CD4-positive, alpha-beta T cell treated with Interferon alpha-2 for 1 hour (primary cell): ENCODE measurements at places on chromosomes 6 and 20.

- no peak for DNase-seq
Observed at GRCh38 chr6:89222712-89223039, 5.5 kb upstream of the GABRR1 start.

DNA sequence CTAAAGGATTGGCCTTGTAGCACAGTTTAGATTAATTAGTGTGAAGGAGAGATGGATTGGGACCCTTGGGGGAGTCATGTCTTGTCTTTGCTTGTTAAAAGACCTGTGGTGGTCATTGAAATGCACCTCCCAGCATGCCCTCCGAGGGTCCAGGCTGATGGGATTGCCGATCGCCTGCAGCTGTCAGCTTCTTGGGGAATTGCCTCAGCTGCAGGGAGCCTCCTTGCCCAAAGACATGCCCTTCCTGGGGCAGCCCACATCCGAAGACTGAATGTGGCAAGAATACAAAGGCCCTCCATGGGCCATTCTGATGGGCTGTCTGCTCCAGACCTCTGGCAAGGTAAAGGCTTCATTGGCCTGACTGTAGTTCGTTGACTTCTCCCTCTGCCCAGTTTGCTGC, 150.7 kb downstream of the FARS2 start:
- no peak for DNase-seq

DNA sequence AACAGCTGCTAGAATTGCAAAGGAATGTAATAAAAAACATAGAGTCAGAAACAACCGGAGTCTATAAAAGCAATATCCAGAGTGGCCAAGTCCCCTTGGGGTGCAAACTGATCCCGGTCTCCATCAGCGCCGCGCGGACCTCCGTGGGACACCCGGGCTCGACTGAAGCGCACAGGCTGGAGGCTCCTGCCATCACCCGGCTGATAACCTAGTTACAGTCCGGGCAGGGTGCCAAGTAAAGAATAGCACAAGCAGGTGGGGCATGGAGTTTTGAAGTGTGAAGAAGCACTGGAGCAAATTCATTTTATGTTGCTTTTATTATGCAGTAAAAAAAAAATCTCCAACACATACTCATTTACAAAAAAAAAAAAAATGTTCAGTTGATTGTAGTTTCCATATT, 205.1 kb upstream of the GMDS start:
- DNase-seq = no peak

- DNase-seq = peak; percentile 39
Observed at GRCh38 chr6:131807644-131808459, at the start of gene ENPP1. TSS of gene ENPP1 (plus strand) at chr6:131808020. CDS start at chr6:131808036, 16 bp downstream.

DNA sequence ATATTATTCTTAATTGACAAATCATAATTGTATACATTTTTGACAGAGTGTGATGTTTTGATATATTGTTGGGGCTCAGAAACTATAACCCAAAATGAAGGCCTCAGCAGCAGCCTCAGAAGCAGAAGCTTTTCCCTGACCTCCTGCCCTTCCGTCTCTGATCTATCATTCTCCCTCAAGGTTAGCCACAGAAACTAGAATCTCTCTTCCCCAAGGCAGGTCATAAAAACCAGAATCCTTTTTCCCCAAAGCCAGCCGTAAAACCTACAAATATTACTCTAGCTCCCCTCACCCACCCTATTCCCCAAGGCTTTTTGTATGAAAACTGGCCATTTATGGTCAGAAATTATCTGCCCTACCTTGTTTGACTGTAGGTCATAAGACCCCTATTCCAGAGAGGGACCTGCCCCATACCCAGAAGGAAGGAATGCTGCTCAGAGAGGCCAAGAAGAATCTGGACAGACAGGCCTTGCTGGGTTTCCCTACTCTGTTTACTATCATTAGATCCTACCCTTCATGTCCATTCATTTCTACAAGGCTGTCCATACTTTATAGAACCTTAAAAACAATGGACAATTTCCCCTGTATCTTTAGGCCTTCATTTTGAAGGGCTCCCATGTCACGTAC, 14.5 kb downstream of the OR2B2 start:
- no peak for DNase-seq

GRCh38 chr6:73509851-73510250, 11.0 kb downstream of the EEF1A1 start:
- DNase-seq = no peak

- no peak for DNase-seq
Observed at GRCh38 chr6:112320561-112321318, 26.4 kb upstream of the RFPL4B start.

GRCh38 chr20:2972126-2972525, 71.3 kb upstream of the GNRH2 start:
- DNase-seq = no peak

- no peak for DNase-seq
Observed at GRCh38 chr6:27321370-27321769, 9.3 kb upstream of the POM121L2 start.

DNA sequence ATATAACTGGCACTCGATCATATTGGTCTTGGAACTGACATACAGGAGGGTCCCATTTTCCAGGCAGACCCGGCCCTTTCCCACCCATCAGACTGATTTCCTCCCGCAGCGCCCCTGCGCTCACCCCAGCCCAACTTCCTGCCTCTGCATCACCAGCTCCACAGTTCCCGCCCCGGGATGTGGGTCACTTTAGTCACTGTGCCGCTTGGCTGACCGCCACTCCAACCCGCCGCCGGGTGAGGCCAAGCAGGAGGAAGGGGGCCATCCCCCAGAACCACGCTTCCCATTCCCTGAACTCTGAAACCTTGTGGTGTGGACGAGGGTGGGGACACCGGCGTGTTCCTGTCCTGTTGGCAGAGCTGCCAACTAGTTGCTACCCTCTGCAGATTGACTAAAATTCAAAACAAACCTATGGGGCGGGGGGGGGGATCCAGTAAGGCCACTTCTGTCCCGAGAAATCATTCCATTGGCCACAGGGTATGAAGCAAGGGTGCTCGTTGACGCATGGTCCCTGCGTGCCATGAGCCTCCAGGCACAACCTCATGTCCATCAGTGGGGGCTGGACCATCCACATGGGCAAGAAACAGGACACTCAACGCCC, 12.3 kb downstream of the TGM2 start:
- peak; percentile 57 for DNase-seq

GRCh38 chr20:39004508-39004907, 42.4 kb downstream of the DHX35 start:
- no peak for DNase-seq

DNA sequence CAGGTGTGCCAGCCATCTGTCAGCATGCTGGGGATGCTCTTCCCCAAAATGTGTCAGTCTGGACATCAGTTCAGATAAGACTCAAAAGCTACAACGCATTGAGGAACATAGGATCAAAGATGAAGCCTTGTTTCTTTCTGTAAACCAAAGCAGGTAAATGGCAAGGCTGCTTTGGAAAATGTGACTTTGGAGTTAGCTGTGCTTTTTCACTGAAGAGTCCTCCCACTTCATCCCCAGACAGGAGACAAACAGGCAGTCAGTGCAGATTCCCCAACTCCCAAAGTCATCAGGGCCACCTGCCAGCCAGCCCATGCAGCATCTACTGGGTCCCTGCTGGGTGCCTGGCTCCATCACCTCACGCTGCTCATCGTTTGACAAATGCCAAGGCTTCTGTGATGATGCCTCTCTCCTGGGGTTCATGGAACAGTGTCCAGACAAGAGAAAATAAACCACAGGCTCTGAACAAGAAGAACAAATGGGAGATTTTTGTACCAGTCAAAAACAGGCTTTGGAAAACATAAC, 205.0 kb upstream of the BTBD3 start:
- DNase-seq = no peak

GRCh38 chr6:149729824-149730223, 11.9 kb upstream of the LATS1 start:
- DNase-seq = no peak

DNA sequence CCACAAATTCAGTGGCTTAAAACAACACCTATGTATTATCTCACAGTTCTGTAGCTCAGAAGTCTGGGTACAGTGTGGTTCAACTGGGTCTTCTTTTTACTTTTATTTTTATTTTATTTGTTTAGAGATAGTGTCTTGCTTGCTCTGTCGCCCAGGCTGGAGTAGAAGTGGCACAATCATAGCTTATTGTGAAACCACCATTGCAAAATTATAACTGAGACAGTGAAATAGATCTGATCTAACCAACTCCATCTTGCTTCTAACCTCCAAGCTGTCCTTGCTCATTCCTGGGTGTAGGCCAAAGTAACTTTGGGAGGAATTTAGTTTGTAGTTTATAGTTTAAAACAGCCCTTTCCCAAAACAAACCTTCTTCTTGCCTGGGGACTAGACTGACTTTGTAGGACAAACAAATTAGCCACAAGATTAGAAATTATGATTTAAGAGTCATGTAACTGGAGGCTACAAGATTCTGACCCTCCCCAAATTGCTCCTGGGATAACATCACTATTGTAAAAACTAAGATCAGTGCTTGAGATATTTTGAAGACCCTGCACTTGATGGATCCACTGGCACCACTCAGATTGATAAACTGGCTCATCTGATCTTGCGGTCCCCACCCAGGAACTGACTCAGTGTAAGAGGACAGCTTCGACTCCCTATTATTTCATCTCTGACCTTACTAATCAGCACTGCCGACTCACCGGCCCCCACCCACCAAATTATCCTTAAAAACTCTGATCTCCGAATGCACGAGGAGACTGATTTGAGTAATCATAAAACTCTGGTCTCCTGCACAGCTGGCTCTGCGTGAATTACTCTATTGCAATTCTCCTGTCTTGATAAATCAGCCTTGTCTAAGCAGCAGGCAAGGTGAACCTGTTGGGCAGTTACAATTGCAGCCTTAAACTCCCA, 193.4 kb upstream of the CDYL start:
- DNase-seq = no peak

DNA sequence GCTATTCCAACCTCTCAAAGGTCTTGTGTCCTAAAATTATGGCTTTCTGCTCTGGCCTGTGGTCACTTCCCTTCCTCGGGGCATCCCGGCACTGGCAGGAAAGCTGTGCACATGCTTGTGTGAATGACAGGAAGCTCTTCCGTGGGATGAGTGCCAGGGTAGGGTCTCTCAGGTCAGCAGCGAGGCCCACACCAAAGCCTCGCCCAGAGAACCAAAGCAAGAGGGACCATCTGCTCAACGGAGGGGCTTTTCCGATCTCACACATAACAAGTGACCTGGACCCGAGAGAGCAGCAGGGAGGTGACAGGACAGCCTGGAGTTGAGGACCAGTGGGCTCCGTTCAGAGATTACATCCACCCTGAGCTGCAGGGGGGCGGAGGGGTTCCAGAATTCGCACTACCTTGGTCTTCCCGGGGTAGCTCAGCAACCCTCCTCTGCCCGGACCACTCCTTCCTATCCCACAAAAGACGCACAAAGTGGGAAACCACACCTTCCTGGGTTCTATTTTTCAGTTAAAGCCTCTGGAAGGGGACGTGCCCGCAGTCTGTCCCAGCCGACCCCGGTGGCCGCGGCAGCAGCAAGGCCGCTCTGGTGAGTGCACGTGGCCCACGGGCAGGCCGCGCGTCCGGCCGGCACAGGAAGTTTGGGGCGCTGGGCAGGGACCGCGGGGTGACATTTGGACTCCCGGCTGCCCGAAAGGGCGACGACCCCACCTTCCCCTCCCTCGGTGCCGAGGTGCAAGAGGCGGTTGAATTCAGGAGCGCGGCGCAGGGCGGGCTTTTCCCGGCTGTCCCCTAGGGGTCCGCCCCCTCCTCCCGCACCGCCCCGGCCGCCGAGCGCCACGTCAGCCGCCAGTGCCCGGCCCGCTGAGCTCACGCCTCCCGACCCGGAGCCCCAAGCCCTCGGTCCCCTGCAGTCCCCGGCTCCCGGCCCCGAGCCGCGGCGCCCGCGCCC, 988 bp downstream of the TXNDC5 start:
- peak; percentile 35 for DNase-seq

DNA sequence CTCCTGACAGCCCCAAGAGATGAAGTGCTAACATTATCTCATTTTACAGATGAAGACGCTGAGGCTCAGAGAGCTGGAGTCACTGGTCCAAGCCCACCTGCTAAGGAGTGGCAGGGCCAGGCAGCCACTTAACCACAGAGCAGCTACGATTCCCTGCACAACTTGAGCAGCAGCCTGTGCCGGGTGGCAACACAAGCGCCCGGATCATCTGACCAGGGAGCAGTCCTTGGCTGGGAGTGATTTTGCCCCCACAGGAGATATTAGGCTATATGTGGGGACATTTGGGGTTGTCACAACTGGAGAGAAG, 93.2 kb upstream of the PTPN1 start:
- no peak for DNase-seq

- DNase-seq = no peak
Observed at GRCh38 chr6:133964052-133964451, 11.0 kb downstream of the TBPL1 start.

DNA sequence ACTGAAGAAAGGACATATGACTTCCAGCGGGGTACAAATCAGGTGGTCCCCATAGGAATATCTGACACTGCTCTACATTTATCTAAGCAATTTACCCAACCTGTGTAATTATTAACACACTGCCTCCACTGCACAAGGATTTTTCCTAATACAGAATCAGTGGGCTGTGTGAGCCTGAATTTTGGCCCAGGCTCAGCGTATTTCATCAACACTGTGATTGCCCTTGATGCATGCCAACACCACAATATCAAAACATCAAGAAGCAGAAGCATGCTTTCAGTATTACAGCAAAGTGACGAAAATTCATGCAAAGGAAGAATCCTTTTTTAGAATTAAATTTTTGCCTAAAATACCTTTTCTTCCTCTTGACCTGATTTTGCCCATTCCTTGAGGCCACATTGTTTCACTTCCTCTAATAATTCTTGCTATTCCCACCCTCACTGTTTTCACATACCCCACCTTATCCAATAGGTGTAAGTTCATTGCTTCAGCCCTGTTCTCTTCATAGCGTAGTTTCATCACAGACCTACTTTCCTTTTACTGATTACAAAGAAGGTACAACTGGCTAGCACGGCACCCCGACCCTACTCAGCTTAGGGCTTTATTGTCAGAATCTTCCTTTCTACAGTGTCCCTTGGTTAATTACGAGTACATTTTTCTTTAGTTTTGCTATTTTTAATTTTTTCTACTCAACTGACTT, 83.7 kb upstream of the PTCHD4 start:
- DNase-seq = no peak

DNA sequence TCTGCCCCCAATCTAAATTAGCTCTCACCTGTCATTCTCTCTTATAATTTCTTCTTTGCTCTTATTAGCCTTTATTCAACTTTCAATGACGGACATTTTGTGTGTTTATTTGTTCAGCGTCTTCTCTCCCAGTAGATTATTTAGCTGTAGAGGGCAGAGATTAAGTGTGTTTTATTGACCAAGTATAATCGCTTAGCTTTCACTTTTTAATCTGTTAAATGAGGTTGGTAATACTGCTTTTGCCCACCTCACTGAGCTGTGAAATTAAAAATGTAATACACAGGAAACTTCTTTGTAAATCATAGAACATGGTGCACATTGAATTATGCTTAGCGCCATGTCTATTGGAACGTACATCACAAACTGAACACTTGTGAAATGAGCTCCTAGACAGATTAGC, 3.5 kb upstream of the CCN6 start:
- DNase-seq = no peak

GRCh38 chr6:152948150-152948768, 34.6 kb downstream of the FBXO5 start:
- DNase-seq = no peak

- no peak for DNase-seq
Observed at GRCh38 chr20:40956542-40957264, 71.9 kb upstream of the TOP1 start.

GRCh38 chr20:14925300-14925699, 587.9 kb upstream of the FLRT3 start:
- DNase-seq = no peak

GRCh38 chr20:45860560-45861220, 3.3 kb downstream of the ZSWIM3 start:
- no peak for DNase-seq

- no peak for DNase-seq
Observed at GRCh38 chr6:155366325-155366724, 52.0 kb upstream of the TFB1M start.
